ENCODE measurements at places on chromosomes 3 and 15.

DNA sequence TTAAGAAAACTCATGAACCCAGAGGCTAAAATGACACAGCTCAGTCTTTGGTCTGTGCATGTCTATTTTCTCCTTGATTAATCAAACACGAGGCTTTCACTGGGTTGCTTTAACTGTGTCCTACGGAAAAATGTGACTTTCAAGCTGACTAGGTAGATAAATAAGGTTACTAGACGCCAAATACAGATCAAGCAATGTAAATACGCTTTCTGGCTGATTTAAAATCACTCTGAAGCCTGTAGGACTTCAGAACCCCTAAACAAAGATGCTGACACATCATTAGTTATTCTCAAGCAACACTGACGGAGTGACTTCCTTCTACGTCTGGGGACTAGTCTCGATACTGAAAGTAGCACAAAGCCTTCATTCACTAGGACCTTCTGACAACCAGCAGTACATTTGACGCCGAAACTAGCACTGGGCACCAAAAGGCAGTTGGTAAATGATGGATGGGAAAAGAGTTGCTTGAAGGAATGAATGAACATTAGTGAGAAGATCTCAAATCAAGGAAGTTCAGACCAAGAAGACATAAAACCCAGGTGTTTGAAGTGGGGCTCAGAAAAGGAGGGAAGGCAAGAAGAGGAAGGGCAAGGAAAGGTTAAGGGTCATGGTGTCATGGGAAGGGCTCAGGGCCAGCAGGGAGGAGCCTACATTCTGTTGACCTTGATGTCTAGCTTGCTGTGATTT is 67.1 kb upstream of the CDV3 start:
- no peak for DNase-seq

DNA sequence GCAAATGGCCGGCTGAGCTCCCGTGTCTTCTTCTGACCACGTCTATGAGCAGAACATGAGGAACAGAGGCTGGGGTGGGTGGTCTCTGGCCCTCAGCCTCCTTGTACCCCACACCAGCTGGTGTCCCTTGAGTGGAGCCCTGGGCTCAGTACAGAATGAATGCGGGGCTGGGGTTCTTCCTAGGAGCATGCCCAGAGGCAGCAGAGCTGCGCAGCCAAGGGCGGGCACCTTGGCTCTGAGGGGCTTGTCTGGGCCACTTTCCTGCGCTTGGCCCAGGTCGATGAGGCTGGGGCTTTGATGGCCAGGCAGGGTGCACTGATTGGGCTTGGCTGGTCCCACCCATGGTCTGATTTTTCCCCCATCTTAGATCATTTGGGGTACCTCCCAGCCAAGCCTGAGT is 6.4 kb downstream of the SCN5A start:
- no peak for DNase-seq

GRCh38 chr3:112637700-112638099 is 3.2 kb downstream of the CCDC80 start:
- DNase-seq = no peak

GRCh38 chr3:126340081-126340511 is 17.1 kb downstream of the KLF15 start:
- no peak for DNase-seq

DNA sequence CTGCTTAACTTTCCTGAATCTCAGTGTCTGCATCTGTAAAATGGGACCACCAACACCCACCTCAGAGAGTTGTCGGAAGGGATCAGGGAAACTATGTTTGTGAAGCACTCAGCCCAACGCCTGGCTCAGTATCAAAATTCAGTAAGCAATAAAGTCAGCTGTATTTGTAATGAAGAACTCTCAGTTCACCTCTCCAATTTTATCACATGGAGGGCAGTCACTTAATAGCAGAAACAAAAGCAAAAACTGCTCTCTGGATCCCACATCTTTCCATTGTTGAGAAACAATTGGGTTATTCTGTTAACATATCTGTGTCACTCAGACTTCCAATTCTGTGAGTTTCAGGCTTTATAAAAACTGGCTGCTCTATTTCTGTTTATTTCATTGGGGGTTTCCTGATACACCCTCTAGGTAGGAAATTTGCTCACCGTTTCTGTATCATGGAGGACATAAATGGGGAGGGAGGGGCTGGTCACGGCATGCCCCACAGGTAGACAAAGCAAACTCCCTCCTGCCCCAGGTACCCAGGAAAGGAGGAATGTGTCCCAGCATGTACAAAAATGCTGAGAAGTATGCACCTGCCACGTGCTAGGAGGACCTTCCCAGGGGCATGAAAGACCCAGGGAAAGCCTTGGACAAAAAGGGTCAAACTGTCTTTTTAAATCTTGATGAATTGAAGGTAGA is 81.4 kb upstream of the LMOD3 start:
- DNase-seq = no peak

GRCh38 chr3:60594025-60594424 is 657.2 kb downstream of the FHIT start:
- DNase-seq = no peak

GRCh38 chr15:40245666-40246450 is 7.0 kb downstream of the PAK6 start:
- DNase-seq = no peak

All from cerebellar nuclear complex (tissue), 1 donor.